T-helper 9 cell (primary cell): ENCODE measurements at places on chromosomes 12 and 14.

GRCh38 chr12:69984241-69984640, 159.2 kb downstream of the MYRFL start:
- DNase-seq = no peak

DNA sequence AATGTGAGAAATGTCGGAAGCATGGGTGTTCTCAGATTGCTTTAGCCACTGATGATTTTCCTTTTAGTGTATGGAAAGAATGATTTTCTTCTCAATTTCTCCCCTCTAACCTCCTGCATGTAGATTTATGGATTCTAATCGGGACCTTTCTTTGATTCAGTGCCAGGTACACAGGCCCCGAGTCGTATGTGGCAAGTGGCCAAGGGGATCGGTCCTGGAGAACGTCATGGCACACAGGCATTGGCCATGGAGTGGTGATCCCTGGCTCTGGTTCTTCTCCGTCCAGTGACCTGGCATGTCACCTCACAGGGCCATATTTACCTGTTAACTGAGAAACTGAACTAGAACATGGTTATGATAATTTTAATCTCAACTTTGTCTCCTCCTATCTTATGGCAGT, 58.1 kb downstream of the ETV6 start:
- DNase-seq = no peak

DNA sequence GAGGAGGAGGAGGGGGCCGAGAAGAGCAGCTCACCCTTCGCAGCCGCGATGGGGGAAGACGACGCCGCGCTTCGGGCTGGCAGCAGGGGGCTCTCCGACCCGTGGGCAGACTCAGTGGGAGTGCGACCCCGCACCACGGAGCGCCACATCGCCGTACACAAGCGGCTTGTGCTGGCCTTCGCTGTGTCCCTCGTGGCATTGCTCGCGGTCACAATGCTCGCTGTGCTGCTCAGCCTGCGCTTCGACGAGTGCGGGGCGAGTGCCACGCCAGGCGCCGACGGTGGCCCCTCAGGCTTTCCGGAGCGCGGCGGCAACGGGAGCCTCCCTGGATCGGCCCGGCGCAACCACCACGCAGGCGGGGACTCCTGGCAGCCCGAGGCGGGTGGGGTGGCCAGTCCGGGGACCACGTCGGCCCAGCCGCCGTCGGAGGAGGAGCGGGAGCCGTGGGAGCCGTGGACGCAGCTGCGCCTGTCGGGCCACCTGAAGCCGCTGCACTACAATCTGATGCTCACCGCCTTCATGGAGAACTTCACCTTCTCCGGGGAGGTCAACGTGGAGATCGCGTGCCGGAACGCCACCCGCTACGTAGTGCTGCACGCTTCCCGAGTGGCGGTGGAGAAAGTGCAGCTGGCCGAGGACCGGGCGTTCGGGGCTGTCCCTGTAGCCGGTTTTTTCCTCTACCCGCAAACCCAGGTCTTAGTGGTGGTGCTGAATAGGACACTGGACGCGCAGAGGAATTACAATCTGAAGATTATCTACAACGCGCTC, 745 bp downstream of the TRHDE start:
- no peak for DNase-seq

GRCh38 chr12:119914666-119915065, 37.5 kb upstream of the CIT start:
- DNase-seq = no peak

DNA sequence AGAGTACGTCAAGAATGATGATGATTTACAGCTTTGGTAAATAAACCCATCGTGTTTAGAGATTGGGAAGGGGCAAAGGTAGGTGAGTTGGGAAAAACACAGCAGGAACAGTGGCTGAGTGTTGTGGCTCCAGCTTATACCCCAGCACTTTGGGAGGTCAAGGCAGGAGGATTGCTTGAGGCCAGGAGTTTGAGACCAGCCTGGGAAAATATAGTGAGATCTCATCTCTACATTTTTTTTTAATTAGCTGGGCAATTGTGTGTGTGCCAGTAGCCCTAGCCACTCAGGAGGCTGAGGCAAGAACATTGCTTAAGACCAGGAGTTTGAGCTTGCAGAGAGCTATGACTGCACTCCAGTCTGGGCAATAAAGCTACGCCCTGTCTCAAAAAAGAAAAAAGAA, 77.1 kb downstream of the RASSF9 start:
- no peak for DNase-seq

DNA sequence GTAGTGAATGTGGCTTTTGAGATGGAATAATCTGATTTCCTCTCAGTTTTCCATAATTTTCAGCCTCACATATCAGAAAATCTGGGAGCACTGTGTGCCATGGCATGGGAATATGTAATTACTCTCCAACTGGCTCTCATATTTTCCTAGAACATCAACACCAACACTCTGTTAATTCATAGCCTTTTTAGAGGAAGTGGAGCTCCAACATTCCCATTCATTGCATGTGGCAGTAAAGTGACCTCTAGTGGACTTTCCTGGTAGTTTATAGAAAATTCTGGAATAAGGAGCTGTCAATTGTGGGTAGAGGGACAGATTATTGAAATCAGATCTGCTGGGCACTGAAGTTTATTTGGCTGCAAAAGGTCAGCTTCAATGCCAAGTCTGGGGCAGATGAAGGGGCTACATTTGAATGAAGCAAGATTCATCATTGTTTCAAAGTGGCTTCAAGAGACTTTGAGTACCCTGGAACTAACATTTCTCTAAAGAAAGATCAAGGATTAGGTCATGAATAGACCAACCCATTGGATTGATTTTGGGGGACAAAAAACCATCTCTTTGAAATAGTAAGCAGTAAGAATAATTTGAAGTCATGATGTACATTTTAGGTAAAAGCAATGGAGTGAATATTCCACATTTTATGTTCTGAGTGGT, 23.6 kb upstream of the USP44 start:
- DNase-seq = no peak

- DNase-seq = no peak
Observed at GRCh38 chr12:185576-185955, 28.4 kb downstream of the SLC6A12 start.

DNA sequence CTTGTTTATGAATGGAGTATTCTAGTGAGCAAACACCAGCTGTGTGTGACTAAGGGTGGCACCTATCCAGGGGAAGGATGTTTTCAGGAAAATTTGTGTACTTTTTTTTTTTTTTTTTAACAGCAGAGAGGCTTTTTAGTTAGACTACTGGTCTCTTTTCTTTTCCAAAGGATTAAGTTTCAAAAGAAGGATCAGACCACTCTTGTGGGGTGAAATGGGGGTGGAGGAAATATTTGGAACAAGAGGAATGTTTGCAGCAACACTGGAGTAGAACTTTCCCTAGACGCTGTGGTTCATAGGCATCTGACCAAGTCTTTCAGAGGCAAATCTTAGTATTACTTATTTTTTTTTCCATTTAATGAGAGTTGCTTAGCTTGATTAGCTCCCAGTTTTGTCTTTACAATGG, 21.1 kb downstream of the NUBPL start:
- DNase-seq = no peak

DNA sequence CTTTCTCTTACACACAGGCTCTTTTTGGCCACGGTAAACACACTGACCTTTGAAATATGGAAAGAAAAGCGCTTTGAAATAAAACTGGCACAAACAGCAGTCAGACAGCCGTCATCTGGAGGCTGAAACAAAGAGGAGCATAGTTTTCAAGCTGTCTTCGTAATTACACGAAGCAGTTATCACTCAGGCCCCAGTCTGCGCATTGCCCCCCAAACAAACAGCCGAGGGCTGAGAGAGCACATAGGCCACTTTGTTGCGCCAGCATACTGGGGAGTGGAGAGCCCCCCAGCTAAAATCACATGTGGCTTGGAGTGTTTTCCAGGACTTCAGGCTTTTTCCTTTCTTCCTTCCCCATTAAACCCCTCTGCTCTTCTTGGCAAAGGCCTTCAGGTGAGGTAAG, 142.9 kb upstream of the BTG1 start:
- DNase-seq = no peak

- DNase-seq = no peak
Observed at GRCh38 chr14:34554540-34555250, 15.2 kb upstream of the EAPP start.

DNA sequence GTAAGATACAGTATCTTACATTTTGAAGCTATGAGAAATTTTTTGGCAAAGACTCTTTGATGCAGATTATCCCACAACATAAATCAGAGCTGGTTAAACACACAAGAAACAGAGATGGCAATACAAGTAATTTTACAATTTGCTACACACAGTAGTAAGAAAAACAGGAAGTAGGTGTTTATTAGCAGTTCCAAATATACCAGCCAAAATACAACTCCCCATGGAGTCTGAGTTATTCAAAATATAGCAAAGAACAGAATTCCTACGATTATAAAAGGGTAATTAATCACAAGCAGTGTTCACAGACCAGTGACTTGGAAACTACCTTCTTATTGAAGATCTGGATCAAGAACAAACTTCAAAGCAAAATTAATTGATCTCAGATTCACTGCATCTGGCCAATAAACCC, 83.9 kb downstream of the BMP4 start:
- DNase-seq = no peak

DNA sequence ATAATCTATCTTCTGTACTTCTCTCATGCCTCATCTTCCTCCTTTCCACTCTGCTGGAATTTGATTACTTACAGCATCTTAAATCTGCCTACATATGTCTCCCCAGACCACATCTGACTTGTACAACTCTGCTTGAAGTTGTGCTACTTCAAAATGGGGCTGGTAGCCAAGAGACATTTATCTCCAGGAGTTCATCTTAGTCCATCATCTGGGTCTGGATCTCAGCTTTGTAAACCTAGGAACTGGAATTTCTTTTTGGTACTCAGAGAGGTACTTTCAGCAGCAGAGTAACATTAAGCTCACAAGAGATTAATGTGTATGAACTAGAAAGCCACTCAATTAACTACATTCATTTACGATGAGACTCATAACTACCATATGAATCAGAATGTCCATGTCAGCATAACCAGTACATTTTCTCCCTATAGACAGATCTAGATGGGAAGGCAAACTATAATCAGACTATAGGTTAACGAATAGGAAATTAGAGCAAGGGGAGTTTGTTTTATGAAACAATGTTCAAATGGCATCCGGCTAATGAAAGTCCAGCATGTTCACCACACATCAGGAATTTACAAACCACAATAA, 178.8 kb downstream of the CEP128 start:
- DNase-seq = no peak

DNA sequence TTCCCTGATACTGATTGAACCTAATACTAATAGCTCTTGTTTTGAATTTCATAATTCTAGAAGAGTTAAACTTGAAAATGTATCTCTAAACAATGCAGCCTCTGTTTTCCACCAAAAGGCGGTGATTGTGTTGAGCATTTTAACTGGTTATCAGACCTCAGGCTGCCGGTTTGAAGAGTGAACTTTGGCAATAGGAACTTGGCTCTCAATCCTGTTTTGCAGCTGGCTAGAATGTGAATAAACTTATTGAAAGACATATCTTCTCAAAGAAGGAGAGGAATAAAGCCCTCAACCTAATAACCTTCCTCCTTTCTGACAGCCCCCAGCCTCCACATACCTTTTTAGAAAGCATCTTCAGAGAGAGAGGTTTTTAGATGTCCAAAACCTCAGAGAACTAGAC, 105.4 kb downstream of the SRGAP1 start:
- no peak for DNase-seq

DNA sequence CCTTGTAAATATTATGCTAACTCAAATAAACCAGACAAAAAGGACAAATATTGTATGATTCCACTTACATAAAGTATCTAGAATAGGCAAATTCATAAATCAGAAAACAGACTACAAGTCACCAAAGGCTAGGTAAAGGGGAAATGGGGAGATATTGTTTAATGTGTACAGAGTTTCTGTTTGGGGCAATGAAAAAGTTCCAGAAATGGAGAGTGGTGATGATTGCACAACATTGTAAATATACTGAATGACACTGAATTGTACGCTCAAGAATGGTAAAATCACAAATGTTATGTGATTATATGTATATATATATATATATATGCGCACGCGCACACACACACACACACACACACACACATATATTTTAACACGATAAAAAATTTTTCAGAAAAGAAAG, 182.5 kb downstream of the SLC2A13 start:
- no peak for DNase-seq

DNA sequence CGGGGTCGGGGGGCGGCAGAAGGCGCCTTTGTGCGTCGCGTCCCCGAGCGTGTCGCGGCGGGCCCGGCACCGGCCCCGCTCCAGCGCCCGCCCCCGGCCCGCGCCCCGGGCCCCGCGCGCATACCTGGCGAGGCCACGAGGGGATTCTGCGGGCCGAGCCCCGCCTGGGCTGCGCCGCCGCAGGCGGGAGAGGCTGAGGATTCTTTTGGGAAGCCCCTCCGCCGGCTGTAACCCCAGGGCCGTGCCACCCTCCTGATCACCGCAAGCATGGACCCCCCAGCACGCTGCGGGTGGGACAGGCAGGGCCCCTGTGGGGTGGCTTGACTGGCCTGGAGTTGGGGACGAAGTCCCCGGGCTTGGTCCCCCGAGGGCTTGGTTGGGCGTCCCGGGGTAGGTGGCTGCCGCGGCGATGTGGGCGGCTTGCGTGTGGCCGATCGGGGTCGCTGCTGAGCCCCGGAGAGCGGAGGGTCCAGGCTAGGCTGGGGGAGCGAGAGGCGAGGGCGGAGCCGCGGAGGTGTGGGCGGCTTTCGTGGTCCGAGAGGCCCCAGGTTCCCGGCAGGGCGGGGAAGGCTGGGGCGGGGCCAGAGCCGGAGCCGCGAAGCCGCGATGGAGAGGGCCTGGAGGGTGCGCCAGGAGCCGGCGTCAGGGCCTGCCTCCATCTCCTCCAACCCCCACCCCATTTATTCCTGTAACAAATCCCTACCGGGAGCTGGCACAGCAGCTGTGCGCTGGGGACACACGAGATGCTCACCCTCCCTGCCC, 28.4 kb upstream of the GPR132 start:
- peak; percentile 41 for DNase-seq

DNA sequence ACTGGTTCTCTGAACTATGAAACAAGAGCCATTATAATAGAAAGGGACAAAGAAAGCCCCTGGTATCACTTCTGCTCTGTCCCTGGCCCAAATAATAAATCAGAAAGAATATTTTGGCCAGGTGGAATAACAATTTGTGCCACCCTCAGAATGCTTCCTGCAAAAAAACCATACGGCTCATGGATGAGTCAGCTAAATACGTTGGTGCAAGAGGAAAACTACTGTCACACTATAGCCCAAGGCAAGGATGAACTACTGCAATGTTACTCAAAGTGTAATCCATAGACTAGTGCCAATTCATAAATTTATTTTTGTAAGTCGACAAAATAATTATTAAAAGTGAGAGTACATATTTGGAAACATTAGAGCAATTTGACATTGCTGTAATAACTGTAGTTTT, 68.2 kb downstream of the ANKS1B start:
- DNase-seq = no peak

GRCh38 chr12:113373969-113374368, 15.6 kb downstream of the PLBD2 start:
- DNase-seq = no peak

GRCh38 chr14:21219561-21220111, 49.6 kb downstream of the HNRNPC start:
- DNase-seq = no peak
